NCI-H1048 (cell line): ENCODE measurements at places on chromosomes 7 and 10.

DNA sequence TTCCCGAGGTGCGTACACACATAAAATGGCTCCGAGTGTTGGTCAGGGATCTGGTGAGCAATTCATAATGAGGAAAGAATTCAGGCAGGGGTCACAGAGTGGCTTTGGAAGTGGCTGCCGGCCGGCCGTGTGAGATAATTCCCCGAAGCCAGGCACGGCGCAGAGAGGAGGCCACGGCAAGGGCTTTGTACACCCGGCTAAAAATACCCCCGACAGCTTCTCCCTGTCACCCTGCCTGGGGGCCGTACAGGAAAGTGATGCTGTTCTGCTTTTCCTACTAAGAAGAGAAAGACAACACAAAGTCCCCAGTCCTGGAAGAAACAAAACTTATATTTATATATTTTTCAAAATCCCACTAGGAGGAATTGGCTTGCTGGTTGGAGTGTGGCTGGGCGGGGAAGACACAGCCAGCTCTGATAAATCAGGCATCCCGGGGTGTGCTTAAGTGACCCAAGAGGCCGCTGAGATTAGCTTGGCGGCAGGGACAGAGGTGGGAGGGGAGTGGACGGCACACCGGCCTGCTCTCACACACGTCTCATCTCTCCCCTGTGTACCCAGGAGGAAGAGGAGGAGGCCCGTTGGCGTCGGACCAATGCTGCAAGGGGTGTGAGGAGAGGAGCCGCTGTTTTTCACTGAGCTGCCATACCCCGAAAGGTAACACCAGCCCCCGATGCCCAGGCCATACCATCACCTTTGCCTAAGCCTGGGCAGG lies 70.5 kb downstream of the ZMIZ1 start:
- no peak for DNase-seq

GRCh38 chr10:35533565-35533964 lies 71.6 kb upstream of the GJD4 start:
- no peak for DNase-seq

DNA sequence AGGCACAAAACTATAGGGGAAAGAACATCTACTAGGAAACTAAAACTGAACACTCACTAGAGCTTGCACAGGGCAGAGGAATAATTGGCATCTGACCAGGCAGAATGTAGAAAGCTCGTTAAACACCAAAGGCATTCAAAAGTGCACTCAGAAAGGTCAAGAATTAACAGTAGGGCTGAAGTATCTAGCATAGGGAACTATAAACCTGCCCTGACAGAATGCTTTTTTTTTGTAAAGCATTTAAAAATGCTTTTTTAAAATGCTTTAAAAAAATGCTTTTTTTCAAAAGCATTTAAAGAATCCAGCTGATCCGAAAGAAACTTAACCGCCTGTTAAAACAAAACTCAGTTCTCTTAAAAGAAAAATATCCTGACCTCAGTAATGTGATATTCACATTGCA lies 74.6 kb upstream of the EGFR start:
- no peak for DNase-seq

GRCh38 chr7:145378197-145378596 lies 542.3 kb upstream of the TPK1 start:
- no peak for DNase-seq
